ENCODE measurements at places on chromosomes 16 and 17.

DNA sequence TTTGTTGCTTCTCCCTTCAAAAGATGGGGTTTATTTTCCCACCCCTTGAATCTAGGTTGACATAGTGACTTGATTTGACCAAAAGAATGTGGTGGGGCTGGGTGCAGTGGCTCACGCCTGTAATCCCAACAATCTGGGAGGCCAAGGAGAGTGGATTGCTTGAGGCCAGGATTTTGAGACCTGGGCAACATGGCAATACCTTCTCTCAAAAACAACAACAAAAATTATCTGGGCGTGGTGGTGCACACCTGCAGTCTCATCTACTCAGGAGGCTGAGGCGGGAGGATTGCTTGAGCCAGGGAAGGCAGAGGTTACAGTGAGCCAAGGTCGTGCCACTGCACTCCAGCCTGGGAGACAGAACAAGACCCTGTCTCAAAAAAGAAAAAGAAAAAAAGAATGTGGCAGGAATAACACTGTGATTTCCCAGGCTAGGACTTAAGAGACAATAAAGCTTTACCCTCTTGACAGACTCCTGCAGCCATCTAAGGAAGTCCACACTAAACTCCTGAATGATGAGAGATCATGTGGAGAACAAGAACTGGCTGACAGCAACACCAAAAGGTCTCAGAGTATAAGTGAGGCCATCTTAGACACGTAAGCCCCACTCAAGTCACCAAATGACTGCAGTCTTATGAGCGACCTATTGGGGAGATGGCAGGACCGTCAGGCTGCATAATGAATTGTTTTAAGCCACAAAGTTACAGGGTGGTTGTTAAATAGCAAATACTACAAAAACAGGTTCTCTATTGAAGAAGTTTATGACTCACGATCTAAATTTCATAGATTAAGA is 37.0 kb downstream of the FBXL20 start:
- no peak for DNase-seq

DNA sequence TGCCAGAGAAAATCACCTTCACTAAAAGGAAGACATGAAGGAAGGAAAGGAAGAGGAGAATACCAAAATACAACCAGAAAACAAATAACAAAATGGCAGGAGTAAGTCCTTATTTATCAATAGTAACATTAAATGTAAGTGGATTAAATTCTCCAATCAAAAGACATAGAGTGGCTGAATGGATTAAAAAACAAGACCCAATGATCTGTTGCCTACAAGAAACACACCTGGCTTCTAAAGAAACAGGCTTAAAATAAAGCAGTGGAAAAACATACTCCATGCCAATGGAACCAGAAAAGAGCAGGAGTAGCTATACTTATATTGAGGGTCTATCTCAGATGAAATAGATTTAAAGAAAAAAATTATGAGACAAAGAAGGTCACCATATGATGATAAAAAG is 86.4 kb upstream of the METRNL start:
- DNase-seq: no peak

GRCh38 chr16:27485126-27485525 is 64.6 kb downstream of the GTF3C1 start:
- DNase-seq: no peak

- no peak for DNase-seq
Observed at GRCh38 chr17:67016039-67016762, 28.2 kb upstream of the CACNG1 start.

DNA sequence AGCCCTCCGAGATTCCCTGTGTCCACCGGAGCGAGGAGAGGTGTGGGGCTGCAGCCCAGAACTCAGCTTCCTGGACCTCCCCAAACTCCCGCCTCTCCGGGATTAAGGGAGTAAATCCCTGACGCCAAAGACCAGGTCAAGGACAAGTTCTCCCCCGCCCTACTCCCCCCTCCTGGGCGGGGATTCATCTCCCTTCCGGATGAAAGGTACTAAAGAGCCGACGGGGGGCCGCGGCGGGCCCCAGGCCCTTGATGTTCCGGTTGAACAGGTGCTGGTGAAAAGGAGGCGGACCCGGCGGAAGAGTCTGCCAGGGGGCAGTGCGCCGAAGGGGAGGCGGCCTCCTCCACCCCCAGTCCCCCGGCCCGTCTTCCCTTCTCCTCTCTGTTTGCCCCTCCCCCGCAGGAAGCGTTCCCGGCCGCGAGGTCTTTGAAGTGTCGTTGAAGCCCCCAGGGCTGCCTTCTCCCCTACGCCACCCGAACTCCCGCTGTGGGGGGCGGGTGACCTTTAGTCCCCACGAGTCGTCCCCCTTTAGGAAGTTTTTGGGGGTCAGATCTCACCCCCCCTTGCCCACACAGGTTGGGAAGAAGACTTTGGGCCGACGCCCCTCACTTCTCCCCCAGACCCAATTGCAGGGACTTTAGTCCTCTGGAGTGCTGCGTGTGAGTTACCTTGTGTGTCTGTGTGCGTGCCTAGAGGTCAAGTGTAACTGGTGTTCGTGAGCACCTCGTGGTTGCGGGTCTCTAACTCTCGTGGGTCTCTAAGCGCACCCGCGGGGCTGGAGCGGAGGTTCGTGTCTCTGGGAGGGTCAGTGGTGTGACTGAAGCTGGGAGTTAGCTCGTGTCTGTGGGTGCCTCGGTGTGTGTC is 1.1 kb upstream of the MLLT6 start:
- DNase-seq: peak; percentile 85

- no peak for DNase-seq
Observed at GRCh38 chr16:1745900-1746692, 25.2 kb downstream of the NME3 start.

- no peak for DNase-seq
Observed at GRCh38 chr17:41058741-41059140, 1.2 kb downstream of the KRTAP2-3 start.

DNA sequence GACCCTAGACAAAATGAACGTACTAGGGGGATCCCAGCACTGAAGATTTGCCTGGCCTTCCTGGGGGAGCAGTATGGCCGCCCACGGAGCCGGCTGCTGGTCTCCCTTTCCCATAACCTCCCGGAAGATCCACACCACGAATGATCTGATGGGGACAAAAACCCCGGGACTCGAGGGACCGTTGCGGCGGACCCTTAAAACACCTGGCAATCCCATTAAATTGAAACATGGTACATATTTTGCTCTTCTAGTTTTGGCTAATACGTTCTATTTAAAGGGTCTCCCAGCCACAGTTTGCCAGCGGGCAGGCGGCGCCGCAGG is 45.2 kb upstream of the LCMT1 start:
- no peak for DNase-seq

DNA sequence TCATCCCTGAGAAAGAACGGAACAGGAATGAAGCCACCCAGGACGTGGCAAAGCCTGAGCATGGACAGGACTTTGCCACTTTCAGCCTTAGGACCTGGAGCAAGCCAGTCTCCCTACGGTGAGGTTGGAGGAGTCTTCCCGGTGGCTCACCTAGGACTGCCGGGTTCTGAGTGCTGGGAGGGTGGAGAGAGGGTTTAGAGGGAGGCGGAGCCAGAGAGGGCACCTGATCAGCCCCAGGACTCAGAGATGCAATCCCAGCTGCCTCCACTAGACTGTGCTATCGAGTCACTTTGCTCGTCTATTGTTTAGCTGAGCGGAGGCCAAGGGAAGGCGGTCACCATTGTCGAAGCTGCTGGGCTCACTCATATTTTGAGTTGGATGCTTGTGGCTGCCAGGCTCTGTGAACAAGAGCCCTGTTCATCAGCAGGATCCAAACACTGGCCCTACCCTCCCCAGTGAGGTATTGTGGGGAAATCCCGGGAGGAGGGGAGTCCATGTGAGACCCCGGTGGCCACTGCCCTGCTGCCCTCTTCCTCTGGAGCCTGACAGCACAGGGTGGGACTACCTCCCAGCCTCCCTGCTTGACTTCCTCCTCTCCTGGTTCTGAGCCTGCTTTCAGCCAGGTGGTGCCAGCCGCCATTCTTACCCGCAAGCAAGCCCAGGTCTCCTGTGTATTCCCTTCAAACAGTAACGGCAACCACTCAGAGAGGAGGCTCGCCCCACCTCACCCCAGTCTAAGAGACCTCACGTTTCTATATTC is 7.0 kb downstream of the KRT14 start:
- peak; percentile 69 for DNase-seq

DNA sequence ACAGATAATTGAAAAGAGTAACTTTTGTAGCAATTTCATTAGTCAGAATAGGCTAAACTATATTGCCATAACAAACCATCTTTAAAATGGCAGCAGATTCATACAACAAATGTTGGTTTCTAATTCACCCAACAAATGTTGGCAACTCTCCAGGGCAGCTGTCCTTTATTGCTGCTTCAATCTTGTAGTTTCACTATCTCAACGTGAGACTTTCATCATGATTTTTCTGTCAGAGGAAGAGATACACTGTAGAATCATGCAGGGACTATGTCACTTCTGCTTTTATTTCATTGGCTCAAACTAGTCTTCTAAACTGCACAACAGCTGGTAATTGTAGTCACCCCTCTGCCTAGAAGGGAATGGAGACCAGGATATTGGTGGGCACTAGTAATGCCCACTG is 174.2 kb downstream of the TANC2 start:
- no peak for DNase-seq

DNA sequence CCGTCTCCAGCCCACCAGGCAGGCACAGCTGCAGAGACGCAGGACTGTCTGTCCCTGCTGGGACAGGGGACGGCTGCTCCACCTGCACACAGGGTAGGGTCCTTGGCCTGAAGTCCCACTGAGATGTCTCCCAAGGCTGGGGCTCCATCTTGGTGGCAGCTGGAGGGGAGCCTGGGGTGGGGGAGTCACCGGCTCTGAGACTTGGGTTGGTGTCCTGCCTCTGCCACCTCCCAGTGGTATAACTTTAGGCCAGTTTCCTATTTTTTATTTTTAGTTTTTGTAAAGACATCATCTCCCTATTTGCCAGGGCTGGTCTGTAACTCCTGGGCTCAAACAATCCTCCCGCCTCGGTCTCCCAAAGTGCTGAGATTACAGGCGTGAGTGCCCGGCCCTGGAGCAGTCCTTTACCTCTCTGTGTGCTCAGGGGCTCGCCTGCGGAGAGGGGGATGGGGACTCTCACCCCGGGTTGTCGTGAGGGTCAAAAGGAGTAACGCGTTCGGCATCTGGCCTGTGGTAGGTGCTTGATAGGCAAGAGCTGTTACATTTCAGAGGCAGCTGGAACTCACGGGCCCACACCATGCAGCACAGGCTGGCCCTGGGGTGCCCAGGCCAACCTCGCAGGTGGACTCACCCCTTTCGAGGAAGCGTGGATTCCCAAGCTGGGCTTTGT is 46.6 kb upstream of the DOC2B start:
- DNase-seq: no peak

DNA sequence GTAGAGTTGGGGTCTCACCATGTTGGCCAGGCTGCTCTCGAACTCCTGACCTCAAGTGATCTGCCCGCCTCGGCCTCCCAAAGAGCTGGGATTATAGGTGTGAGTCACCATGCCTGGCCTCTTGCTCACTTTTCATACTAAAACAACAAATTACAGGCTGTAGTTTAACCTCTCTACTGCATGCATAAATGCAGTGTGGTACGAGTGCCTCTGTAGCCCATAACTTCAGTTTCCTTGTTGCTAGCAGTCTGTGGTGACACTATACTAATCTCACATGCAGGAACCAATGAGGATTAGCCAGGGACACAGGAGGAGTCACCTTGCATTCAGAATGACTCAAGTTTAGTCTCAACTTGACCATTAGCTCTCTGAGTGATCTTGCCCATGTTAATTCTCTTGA is 20.1 kb downstream of the HMOX2 start:
- no peak for DNase-seq

GRCh38 chr17:47301161-47301560 is 22.6 kb upstream of the EFCAB13 start:
- DNase-seq: no peak

- peak; percentile 30 for DNase-seq
Observed at GRCh38 chr17:17913695-17914332, 58.4 kb downstream of the TOM1L2 start.

Measured in activated naive CD4-positive, alpha-beta T cell treated with Interleukin-2 at 50 U/mL for 16 hours (primary cell).